ENCODE measurements at places on chromosomes 12 and 14.

- no peak for DNase-seq
Measured at GRCh38 chr12:31431721-31432240, 105.8 kb upstream of the SINHCAF start.

DNA sequence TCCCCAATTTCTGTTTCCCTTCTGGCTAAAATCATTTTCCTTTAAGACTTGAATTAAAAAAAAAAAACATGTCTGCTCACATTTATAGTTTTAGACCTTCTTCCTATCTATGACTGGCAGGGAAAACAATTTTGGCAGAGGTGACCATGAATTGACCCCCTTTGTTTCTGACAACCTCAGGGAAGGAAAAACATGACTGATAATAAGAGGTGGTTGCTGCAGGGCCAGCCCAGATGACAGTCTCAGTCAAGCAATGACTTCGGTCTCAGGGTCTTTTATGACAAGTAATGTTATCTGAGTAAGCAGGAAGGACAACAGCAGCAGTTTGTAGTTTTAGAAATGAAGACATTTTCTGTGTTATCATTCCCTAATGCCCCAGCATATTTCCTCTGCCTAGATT is 430.9 kb downstream of the LRIG3 start:
- no peak for DNase-seq

GRCh38 chr12:42482041-42482747 is 107.4 kb downstream of the PRICKLE1 start:
- no peak for DNase-seq

DNA sequence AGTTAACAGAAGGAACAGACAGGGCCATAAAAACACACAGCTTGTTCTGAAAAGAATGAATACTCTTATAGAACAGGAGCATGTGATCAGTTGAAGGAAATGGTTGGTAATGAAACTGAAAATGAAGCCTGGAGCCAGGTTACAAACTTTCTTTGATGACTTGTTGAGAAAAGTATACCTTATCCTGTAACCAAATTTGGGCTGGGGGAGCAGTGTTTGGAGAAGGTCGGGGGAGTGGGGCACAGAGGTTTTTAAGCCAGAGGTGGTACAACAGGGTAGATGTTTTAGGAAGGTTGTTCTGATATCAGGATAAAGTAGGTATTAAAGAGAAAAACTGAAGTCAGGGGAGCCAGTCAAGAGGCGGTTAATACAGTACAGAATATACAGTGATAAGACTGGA is 8.2 kb downstream of the GOLT1B start:
- no peak for DNase-seq

DNA sequence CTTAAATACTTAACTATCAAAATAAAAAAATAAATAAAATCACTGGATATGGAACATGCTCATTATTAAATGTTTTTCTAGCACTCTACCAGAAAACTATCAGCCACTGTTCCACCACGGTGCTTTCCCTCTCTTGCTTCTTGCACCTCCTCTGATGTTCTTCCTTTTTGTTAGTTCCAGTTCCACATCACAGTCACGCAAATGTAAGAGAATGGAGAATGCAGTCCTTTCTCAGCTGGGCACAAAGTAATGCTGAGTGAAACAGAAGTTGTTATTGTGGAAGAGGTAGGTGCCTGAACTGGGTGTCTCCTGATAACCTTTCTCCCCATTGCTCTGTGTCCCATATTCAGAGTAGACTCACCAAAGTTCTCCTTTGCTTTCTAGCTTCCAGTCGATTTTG is 1116.9 kb upstream of the TMEM132C start:
- DNase-seq = no peak

- no peak for DNase-seq
Measured at GRCh38 chr14:97329701-97330100, 532.5 kb downstream of the VRK1 start.

DNA sequence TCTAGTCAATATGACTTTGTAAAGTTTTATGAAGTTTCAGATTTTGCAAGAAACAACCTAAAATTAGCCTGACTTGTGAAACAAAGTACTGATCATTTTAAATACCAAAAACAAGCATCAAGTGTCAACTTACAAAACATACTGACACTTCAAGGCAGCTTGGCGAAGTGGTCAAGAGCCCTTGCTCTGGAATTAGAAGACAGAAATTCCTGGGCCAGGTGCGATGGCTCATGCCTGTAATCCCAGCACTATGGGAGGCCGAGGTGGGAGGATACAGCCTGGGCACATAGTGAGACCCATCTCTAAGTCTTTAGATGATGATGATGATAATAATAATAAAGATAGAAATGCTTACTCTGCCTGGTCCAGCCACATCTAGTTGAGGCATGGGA is 45.4 kb upstream of the NR2C1 start:
- no peak for DNase-seq

GRCh38 chr12:30138483-30138882 is 354.7 kb upstream of the TMTC1 start:
- DNase-seq = no peak

GRCh38 chr14:24430143-24430681 is 458 bp downstream of the KHNYN start:
- DNase-seq = peak; percentile 29

- no peak for DNase-seq
Measured at GRCh38 chr12:119627019-119627643, 33.6 kb downstream of the TMEM233 start.

- no peak for DNase-seq
Measured at GRCh38 chr14:76023757-76024156, 38.2 kb downstream of the IFT43 start.

GRCh38 chr14:87615822-87616679 is 376.9 kb downstream of the GALC start:
- DNase-seq = no peak
